ENCODE measurements at places on chromosomes 5 and 9.

DNA sequence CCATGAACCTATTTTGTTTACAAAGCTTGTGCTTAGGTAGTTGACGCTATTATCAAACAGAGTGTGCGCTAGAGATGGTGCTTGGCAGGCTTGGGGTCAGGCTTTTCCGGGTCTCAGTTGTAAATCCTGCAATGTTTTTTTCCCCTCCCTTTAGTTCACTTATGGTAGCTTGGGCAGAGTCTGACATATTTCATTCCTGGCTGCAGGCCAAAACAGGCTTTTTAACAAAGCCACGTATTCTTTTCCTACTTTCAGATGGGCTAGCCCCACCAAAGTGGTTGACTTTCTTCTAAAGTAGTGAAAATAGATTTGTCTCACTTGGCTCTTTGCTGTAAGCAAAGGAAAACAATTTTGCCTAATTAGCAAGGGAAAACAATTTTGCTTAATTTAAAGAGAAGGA, 58.0 kb upstream of the FBN2 start:
- H3K36me3 ChIP-seq, result no peaks in the 10 kb centered on the region
- no peaks in the 10 kb centered on the region for H3K4me1 ChIP-seq
- no peak for DNase-seq
- H3K27ac ChIP-seq, result no peak overlapping the region
- no peak overlapping the region for H3K4me3 ChIP-seq

GRCh38 chr9:70988551-70988950, 132.9 kb downstream of the TRPM3 start:
- no peak overlapping the region for H3K27ac ChIP-seq
- no peak for DNase-seq
- H3K4me3 ChIP-seq, result no peak overlapping the region
- H3K4me1 ChIP-seq, result peaks cover 1% of the 10 kb centered on the region
- no peaks in the 10 kb centered on the region for H3K27me3 ChIP-seq

- no peaks in the 10 kb centered on the region for H3K27me3 ChIP-seq
- no peaks in the 10 kb centered on the region for H3K36me3 ChIP-seq
- H3K4me3 ChIP-seq, result no peak overlapping the region
- no peak overlapping the region for H3K27ac ChIP-seq
- DNase-seq, result no peak
Measured at GRCh38 chr9:14372437-14373335, 58.7 kb upstream of the NFIB start.

- no peaks in the 10 kb centered on the region for H3K36me3 ChIP-seq
- H3K27me3 ChIP-seq, result no peaks in the 10 kb centered on the region
- DNase-seq, result no peak
- H3K4me1 ChIP-seq, result no peaks in the 10 kb centered on the region
- H3K4me3 ChIP-seq, result no peak overlapping the region
- H3K27ac ChIP-seq, result no peak overlapping the region
Measured at GRCh38 chr5:91225848-91226686, 157.1 kb downstream of the ARRDC3 start.

DNA sequence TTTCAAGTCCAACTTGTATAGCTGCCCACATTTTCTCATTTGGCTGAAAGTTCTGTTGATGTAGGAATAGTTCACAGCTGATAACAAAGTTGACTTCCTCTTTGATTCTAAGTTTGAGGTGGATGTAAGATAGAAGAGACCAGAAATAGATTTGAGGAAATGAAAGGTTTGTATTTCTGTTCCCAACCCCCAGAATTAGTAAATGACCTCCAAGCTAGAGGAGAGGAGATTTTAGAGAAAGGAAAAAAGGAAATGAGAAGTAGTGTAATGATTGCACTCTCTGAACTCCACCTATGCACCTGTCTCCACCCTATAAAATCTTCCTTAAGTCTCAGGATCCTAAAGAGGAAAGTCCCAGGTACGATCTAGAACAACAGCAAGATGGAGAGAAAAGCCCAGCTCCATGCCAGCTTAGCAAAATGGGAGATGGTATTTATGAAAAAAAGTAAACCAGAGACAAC, 130.4 kb upstream of the POC5 start:
- no peak for DNase-seq
- H3K4me1 ChIP-seq, result peaks cover 2% of the 10 kb centered on the region
- H3K36me3 ChIP-seq, result no peaks in the 10 kb centered on the region

DNA sequence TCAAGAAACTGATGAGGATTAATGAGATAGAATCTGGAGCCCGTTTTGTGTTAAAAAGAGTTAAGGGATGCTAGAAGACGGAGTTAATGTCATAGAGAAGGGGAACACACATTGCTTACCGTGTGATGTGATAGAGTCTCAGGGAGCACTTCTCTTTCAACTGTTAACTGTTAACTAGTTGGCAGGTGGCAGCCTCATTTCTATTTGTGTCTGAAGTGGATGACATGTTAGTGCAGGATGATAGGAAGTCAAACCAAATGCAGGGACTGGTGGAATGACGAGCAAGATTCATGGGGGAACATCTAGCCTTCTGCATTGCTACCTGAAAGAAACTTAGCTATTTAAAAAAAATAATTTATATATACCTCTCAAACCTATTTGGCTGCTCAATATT, 222.7 kb downstream of the MAST4 start:
- H3K27ac ChIP-seq, result no peak overlapping the region
- H3K27me3 ChIP-seq, result no peaks in the 10 kb centered on the region
- H3K4me3 ChIP-seq, result no peak overlapping the region
- no peak for DNase-seq

DNA sequence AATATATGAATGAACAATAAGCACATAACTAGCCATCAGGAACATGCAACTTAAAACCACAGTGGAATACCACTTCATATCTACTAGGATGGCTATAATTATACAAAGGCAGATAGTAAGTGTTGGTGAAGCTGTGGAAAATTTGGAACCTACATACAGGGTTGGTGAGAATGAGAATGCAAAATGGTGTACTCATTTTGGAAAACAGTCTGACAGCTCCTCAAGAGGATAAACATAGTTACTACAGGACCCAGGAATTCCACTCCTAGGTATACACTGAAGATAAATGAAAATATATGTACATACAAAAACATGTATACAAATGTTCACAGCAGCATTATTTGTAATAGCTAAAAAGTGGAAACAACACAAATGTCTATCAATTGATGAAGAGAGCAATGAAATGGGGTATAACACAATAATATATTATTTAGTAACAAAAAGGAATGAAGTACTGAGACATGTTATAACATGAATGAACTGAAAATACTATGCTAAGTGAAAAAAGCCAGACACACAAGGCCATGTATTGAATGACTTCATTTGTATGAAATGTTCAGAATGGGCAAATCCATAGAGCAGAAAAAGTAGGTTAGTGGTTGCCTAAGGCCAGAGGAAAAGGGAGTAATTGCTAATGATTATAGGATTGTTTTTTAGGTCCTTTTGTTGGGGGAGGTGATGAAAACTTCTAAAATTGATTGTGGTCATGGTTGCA, 31.2 kb upstream of the CDK5RAP2 start:
- no peak overlapping the region for H3K4me3 ChIP-seq
- no peaks in the 10 kb centered on the region for H3K27me3 ChIP-seq
- no peak overlapping the region for H3K27ac ChIP-seq
- H3K4me1 ChIP-seq, result no peaks in the 10 kb centered on the region
- H3K36me3 ChIP-seq, result peaks cover 53% of the 10 kb centered on the region

GRCh38 chr5:150649108-150650020, 8.9 kb downstream of the SYNPO start:
- peaks cover 44% of the 10 kb centered on the region for H3K4me1 ChIP-seq
- no peak overlapping the region for H3K27ac ChIP-seq
- no peak for DNase-seq
- H3K27me3 ChIP-seq, result no peaks in the 10 kb centered on the region
- no peaks in the 10 kb centered on the region for H3K36me3 ChIP-seq

DNA sequence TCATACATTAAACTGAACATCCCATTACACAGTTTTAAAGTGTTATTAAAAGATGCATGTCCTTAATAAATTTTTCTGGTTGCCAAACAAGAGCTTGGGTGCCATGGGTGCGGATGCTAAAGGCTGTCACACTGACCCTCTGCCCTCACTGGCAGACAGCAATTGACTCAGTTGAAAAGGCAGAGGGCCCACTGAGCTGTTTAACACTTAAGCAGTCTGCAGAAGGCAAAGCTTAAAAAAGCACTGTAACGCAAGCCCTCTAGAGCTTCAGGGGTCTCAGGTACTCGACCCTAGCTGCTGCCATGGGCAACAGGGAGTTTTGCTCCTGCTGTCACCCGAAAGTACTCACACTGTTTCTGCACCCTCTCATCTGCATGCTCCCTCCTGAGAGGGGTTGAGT, 726.4 kb upstream of the TYRP1 start:
- no peaks in the 10 kb centered on the region for H3K27me3 ChIP-seq
- no peak overlapping the region for H3K27ac ChIP-seq
- H3K4me3 ChIP-seq, result no peak overlapping the region
- H3K4me1 ChIP-seq, result no peaks in the 10 kb centered on the region

DNA sequence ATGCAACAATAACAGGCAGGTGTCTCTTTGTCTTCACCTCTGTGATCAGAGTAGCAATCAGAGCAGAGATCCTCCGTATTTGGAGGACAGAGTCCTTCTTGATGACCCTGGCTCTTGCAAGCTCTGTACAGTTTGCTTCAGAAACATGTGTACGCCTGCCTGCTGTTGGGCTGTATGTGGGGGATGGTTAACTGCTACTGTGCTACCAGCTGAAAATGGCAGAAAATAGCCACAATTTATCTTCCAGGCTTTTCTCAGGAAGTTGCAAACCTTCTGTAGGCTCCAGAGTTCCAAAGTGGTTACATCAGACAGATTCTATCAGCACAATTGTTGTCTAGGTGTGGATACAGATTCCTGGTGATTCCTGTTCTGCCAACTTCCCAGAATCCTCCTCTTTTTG, 35.5 kb downstream of the DDX46 start:
- H3K4me1 ChIP-seq, result no peaks in the 10 kb centered on the region
- H3K27me3 ChIP-seq, result no peaks in the 10 kb centered on the region
- no peak overlapping the region for H3K4me3 ChIP-seq
- DNase-seq, result no peak
- no peak overlapping the region for H3K27ac ChIP-seq

DNA sequence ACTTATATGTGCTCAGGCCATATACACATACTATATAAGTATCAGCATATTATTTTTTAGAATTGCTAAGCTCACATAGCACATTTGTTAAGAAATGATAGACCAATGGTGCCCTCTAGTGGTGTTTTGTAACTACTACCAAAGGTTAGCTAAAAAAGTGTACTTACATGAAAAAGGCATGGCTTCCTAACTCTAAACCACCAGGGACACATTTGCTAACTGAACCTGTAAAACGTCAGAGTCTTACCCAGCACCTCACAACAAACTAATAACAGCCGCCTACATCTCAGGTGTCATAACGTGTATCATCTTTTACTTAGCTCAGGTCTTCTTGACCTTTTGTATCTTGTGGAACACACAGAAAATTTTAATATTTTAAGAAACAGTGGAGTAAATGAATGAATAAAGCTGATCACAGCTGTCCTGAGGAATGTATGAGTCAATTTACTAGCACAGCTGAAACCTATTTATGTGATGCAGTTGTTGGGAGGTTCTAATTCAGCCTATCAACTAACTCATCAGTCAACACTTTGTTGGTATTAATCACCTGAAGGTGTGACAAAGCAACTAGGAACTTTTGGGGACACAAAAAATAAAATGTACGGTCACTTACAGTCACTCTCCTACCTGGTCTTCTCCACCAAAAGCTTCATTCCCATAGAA, 72.9 kb downstream of the BAAT start:
- no peaks in the 10 kb centered on the region for H3K4me1 ChIP-seq
- H3K36me3 ChIP-seq, result no peaks in the 10 kb centered on the region
- H3K4me3 ChIP-seq, result no peak overlapping the region

DNA sequence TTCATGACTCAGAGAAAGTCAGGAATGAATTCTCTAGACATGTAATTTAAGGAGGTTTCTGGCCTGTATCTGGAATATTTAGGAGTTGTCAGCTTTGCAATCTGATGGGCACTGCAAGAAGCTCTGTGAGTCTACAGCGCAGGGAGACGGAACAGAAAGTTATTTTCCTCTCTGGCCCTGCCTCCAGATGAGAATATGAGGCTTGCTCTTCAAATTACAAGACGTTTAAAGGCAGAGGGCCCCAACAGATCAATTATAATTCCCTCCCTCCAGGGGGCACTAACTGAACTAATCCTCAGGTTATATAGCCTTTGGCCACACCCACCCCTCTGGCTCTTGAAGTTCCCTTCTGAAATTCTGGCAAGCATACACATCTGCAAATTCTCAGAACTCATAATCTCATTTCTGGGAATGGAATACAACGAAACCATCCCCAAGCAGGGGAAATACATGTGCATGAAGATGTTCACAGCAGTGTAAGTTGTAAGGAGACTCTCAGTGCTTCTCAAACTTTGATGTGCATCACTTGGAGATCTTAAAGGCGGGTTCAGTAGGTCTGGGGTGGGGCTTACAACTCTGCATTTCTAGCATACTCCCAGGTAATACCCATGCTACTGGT, 307.6 kb downstream of the CWC27 start:
- no peak for DNase-seq
- H3K36me3 ChIP-seq, result no peaks in the 10 kb centered on the region
- no peak overlapping the region for H3K4me3 ChIP-seq
- peaks cover 7% of the 10 kb centered on the region for H3K4me1 ChIP-seq
- H3K27ac ChIP-seq, result no peak overlapping the region

- no peaks in the 10 kb centered on the region for H3K27me3 ChIP-seq
- no peaks in the 10 kb centered on the region for H3K4me1 ChIP-seq
- H3K36me3 ChIP-seq, result no peaks in the 10 kb centered on the region
- H3K4me3 ChIP-seq, result no peak overlapping the region
- no peak overlapping the region for H3K27ac ChIP-seq
Measured at GRCh38 chr9:81729135-81729534, 39.8 kb upstream of the TLE1 start.

DNA sequence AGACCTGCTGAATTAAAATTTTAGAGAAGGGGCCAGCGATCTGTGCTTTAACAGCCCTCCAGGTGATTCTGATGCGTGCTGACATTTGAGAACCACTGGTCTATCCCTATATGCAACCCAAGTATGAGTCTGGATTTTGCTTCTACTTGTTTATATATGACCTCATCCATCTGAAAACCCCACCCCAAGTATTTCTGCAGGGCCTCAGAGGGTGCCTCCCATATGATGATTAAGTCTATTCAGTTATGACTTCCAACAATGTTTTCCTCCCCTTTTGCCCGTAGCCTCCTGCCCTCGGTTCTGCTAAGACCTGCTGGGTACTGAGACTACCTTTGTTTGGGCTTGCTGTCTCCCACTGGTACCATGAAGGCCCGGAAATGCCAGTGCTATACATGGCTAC, 376.0 kb upstream of the SMARCA2 start:
- no peaks in the 10 kb centered on the region for H3K4me1 ChIP-seq
- H3K36me3 ChIP-seq, result no peaks in the 10 kb centered on the region
- H3K4me3 ChIP-seq, result no peak overlapping the region

GRCh38 chr5:82851471-82851870, 225.7 kb downstream of the TMEM167A start:
- peaks cover 7% of the 10 kb centered on the region for H3K4me1 ChIP-seq
- no peak overlapping the region for H3K27ac ChIP-seq
- no peak for DNase-seq
- no peak overlapping the region for H3K4me3 ChIP-seq
- no peaks in the 10 kb centered on the region for H3K27me3 ChIP-seq
- H3K36me3 ChIP-seq, result no peaks in the 10 kb centered on the region

DNA sequence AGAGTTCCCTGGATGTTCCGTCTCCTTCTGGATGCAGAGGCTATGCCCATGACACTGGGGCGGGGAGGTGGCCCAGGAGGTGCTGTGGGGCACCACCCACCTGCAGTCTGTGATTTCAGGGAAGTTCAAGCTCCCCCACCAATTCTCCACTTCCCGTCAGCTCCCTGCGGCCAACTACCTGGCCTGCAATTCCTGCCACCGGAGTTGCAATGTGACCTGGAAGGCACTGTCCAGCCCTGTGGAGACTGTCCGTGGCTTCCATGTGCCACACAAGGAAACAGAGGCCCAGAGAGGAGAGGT, 16.6 kb downstream of the GFI1B start:
- no peaks in the 10 kb centered on the region for H3K27me3 ChIP-seq
- peak overlapping the region; percentile 38 for H3K4me3 ChIP-seq
- no peaks in the 10 kb centered on the region for H3K36me3 ChIP-seq
- DNase-seq, result no peak
- no peak overlapping the region for H3K27ac ChIP-seq

Data from neuronal stem cell (in vitro differentiated cells).